ENCODE measurements at places on chromosomes 1 and 21.

DNA sequence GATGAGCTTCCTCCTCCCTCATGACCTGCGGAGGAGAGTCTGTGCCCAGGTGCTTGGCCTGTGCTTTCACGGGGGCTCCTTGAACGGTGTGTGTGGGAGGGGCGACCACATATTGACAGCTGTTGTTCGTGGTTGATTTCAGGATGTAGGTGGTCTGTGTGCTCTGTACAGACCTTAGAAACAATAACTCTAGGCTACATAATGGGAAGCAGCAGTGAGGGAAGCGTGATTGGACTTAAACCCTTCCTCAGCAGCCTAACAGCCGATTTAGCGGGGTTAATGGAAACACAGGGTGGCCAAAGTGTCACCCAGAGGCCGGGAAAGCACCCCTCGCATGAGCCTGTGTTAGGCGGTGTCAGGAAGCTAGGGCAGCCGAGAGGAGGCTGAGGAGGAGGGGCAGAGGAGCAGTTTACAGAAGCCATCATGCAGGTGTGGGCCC, 56.0 kb downstream of the TBCE start:
- DNase-seq = peak; percentile 29

- DNase-seq = peak; percentile 91
Measured at GRCh38 chr1:18875107-18875795, 15.8 kb upstream of the TAS1R2 start.

- no peak for DNase-seq
Measured at GRCh38 chr1:234386122-234386521, 12.9 kb downstream of the COA6 start.

GRCh38 chr1:9084906-9085305, 15.5 kb upstream of the SLC2A5 start:
- DNase-seq = no peak

GRCh38 chr1:67753776-67754525, 69.0 kb downstream of the GADD45A start:
- DNase-seq = no peak

GRCh38 chr1:193476748-193477147, 290.3 kb upstream of the B3GALT2 start:
- DNase-seq = no peak

DNA sequence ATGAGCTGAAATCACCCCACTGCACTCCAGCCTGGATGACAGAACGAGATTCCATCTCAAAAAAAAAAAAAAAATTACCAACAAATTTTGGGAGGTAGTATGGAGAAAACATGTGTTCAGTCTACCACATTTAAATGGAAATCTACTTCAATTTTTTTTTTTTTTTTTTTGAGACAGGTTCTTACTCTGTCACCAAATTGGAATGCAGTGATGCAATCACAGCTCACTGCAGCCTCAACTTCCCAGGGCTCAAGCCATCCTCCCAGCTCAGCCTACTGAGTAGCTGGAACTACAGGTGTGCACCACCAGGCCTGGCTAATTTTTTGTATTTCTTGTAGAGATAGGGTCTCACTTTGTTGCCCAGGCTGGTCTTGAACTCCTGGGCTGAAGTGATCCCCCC, 82.1 kb downstream of the GFI1 start:
- no peak for DNase-seq

GRCh38 chr1:21938732-21939538, 1.8 kb upstream of the HSPG2 start:
- DNase-seq = no peak

- DNase-seq = no peak
Measured at GRCh38 chr1:59484096-59484495, 187.2 kb downstream of the FGGY start.

- no peak for DNase-seq
Measured at GRCh38 chr1:13675151-13675651, 24.8 kb upstream of the PRDM2 start.

Data from GM12891 (cell line).